A673 (cell line): ENCODE measurements at places on chromosomes 3 and 15. TPM values are rescaled to one million over a fixed set of nuclear protein-coding genes. Genes with fewer than 3 reads are reported as not detected.
A peak's percentile ranks its signal among the peaks of the same experiment; 100 is the strongest.

DNA sequence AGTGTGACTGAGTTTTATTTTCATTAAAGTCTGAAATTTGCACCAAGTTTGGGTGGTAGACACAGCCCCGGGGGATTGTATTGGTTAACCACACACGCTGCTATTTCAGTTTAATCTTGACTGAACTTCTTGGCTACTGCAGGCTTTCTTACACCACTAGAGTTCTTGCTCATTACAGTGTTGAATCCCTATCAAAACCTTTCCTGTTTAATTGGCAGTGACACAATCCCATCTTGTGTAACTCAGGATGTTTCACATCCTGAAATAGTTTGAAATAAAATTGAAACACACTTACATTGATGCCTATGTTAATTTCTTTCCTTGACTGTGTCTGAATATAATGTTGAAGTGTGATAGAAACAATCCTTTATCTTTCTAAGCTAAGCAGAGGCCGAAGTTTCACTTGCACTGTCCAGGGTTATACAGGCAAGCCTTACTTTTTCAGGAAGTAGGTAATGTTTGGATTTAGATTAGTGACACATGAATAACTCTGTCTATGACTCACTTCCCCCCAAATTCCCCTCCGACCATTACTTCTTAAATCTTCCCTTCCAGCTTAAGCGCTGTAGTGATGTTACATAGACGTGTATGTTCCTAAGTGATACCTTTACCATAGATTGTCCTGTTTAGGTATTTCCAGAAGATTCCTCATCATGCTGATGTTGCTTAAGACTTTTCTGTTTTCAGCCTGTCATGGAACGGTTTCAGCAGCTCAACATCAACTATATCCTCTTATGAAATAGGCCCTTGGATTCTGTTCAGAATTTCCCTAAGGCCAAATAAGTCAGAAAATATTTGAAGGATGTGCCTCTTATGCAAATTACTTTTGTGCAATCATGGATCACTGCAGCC, 16.8 kb downstream of the ATG7 start:
- peaks cover 65% of the 10 kb centered on the region for H3K4me1 ChIP-seq
- H3K36me3 ChIP-seq: no peaks in the 10 kb centered on the region
- peak overlapping the region; percentile 93 for H3K27ac ChIP-seq

DNA sequence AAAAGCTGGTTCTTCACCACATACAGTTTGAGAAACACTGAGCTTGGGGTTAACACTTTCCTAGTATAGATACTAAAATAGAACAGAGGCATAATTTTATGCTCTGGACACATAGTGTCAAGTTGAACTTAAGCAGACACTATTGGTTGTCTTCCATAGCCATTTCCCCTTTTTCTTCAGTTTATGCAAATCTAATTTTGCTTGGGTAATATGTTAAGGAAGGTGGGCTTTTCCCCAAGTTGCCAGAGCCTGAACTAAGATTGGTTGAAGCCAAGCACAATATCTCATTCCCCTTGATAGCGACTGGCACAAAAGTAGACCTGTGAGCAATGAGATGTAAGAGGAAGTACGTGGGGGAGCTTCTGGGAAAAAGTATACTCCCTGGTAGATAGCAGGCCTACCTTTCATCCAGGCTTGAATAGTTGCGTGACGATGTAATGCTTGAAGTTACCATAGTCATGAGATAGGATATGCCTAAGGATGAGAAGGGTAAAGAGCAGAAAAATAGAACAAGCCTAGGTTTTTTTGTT, 4.5 kb upstream of the POPDC2 start:
- DNase-seq: no peak
- H3K27me3 ChIP-seq: no peaks in the 10 kb centered on the region
- no peak overlapping the region for H3K27ac ChIP-seq
- peaks cover 22% of the 10 kb centered on the region for H3K4me1 ChIP-seq
- no peaks in the 10 kb centered on the region for H3K36me3 ChIP-seq

- no peak overlapping the region for H3K27ac ChIP-seq
- no peak for DNase-seq
- no peaks in the 10 kb centered on the region for H3K36me3 ChIP-seq
- H3K4me1 ChIP-seq: no peaks in the 10 kb centered on the region
- H3K27me3 ChIP-seq: no peaks in the 10 kb centered on the region
- no peak overlapping the region for H3K4me3 ChIP-seq
These were observed 74.3 kb upstream of the ARPP21 start for GRCh38 chr3:35565048-35565447.

GRCh38 chr3:43223670-43224364, 62.5 kb upstream of the SNRK start:
- H3K4me1 ChIP-seq: no peaks in the 10 kb centered on the region
- DNase-seq: no peak

Gene HGD
- 0.28 and 0.42 TPM in 2 replicates for total RNA-seq

Gene CHRNA7
- 3.3 and 3.7 TPM in 2 replicates for total RNA-seq

Gene GPR149
- total RNA-seq: not detected in 2 replicates
